ENCODE measurements at places on chromosomes 1 and 21.

DNA sequence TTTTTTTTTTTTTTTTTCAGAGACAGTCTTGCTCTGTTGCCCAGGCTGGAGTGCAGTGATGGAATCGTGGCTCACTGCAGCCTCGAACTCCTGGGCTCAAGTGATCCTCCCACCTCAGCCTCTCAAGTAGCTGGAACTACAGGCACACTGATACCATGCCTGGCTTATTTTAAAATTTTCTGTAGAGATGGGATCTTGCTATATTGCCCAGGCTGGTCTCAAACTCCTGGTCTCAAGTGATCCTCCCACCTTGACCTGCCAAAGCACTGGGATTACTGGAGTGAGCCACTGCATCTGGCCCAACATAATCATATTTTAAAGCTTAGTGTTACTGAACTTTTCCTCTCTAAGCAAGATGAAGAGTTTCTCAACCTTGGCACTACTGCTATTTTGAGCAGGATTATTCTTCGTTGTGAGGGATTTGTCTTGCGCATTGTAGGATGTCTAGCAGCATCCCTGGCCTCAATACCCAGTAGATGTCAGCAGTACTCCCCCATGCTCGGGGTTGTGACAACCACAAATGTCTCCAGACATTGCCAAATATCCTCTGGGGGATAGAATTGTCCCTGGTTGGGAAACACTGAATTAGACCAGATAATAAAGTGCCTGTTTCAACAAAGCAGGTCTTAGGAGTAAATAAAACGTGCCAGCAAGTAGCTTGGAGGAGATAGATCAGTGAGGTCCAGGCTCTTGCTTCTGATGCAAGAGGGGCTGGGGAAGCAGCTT is 15.1 kb upstream of the THRAP3 start:
- no peak for DNase-seq

DNA sequence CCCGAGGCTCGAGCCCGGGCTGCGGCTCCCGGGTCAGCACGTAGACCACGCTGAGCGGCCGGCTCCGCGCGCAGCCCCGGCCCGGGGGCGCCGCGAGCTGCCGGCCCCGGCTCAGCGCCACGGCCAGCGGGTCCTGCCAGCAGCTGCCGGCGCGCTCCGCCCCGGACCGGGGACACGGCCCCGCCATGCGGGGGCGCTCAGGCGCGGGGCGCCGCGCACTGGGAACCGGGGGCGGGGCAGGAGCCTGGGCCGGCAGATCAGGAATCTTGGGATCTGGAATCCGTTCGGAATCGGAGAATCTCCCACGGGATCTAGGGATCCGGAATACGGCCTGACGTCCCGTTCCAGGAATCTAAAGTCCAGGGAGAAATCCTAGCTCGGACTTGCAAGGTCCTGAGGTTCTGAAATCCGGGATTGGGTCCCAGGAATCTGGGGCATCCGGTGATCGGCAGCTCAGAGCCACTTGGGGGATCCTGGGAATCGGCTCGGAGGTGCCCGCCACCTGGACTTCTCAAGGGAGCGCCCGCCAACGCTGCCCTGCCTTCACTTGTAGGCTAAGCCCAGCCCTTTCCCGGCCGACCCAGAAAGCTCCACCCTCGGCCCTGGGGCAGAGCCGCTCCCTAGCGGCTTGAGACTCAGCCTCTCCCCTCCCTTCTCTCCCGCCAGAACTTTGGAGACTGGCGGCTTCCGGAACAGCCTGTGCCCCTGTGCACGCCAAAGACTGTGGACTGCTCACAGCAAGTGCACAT is at the start of gene MAP3K6:
MAP3K6 (minus strand) TSS at position 551 of the 749 bp plus-strand sequence; CDS start at position 187, 364 bp downstream.
- DNase-seq, result peak; percentile 85

- no peak for DNase-seq
Measured at GRCh38 chr1:207519505-207520399, 23.8 kb downstream of the CR1 start.

DNA sequence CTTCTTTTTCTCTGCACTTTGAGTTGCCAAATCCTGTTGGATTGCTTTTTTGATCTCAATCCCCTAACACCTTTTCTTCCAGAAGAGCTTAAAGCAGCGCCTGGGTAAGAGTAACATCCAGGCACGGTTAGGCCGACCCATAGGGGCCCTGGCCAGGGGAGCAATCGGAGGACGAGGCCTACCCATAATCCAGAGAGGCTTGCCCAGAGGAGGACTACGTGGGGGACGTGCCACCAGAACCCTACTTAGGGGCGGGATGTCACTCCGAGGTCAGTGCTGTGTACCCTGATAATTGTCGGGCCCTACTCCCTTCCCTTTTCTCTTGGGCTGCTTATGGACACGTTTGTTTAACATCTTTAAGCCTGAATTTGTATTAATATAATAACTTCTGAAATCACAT is 8.3 kb downstream of the CHTOP start:
- no peak for DNase-seq

DNA sequence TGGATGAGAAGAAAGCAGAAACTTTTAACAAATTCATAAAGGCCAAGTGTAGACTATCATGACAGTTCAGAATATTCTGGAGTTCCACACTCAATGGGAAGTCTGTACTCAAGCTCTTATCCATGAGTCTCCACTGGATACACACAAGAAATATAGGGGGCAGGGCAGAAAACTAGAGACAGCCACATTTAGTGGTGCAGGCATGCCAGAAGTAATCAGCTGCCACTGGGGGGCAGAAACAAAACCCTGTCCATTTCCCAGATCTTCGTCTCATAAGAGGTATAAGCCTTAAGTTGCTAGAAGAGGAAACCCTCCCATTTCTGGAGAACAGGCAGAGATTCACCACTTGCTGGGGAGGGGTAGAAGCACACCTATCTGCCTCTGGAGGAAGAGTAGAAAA is 166.8 kb upstream of the GALNT2 start:
- DNase-seq, result no peak

DNA sequence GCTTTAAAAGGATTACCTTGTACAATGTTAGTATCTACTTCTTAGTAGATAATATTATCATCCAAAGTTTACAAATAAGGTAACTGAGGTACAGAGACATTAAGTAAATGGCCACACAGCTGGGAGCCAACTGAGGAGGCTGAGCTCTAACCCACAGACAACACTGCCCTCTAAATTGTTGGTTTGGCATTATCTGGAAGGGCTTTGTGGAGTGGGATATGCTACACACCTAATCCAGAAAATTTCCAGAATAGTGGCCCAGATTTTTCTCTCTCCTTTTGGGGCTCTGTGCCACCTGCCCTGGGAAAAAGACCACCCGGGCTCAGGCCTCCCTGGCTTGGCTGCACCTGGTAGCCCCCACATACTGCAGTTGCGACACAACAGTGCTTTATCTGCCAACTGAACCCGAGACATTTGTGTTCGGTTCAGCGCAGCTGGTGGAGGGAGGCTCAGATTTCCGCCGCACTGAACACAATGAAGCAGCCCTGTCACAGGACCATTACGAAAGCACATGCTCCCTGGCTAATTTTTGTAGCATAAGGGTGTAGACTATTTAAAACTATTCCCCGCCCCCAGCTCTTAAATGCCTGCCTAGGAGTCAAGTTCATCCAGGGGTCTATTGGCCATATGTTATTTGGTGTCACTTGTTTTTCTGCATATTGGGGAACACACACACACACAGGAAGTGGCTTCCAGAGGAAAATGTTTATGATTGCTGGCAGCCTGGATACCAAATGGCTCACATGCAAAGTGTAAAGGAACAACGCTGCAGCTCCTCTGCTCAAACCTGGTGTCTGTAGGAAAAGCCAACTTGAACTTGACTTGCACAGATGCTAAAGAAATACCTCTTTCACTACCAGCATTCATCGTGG is 92.3 kb upstream of the ESRRG start:
- no peak for DNase-seq

GRCh38 chr1:237180256-237180655 is 138.3 kb downstream of the RYR2 start:
- DNase-seq, result no peak

DNA sequence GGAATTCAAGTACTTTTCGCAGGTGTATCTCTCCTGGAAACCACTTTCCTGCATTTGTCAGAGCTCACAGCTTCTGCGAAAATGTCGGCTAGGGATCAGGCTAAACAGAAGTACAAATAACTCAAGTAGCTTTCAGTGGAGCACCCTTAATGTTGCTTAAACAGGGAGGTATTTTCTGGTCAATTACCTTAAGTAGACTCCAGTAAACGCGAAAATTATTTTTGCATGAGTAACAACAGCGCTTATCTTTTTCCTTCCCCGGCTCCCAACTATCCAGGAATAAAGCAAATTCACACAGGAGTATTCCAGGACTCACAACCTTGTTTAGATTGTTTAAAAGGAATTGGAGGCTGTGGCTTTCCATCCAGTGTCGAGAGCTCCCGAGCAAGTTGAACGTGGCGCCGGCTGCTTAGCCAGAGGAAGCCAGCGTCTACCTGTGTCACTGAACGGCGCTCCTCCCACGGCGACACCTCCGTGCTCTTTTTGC is 7.3 kb upstream of the SIM2 start:
- DNase-seq, result no peak

All from iPS-NIHi11 (cell line).